ENCODE measurements at places on chromosomes 2 and 18.

DNA sequence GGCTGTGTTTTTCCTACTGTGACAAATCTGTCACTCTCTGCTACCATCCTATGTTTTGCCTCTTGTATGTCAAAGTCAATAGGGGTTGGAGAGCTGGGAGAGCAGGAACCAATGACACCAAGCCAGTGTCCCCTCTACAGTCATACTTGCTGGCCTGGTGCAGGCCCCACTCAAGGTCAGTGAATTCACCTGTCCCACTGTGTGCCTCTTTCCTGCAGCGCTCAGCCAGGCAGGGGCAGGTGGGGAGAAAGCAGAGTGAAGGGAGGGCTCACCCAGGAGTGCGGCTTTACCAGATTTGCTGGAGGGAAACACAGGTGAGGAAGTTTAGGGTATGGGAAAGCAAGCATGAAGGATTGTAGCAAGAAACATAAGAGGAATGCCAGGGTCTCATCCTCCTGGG is 114.5 kb downstream of the GYPC start:
- DNase-seq: no peak

DNA sequence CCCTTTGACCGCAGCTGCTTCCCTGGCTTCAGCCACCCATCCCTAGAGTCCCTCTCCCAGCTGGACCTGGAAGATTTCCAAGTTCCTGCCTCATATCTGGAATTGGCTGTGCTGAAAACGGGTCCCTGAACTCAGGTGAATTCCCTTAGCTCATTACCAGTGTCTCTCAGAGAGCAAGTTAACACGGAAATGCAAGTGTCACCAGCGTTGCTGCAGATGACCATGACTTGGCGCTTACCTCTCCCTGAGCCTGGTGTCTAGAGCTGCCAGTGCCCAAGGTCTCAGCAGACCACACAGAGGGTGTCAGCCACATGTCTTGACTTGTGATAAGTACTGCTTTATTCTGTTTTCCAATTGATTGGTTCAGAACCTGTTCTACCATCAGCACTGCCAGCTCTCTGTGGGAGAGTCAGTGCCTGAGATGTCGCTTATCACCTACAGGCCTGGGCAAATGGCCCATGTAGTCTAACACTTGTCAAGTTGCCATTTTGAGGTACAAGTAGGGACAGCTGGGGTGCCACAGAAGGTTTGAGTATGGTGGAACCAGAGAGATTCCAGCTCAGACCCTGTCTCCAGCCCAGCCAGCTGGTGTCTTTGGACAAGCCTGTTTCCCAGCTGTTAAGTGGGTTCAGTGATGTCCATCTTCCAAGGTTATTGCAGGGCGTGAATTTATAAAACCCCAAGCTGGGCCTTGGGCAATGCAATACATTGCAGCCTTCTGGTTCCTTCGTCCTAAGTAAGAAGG is 48.7 kb downstream of the LYPD1 start:
- DNase-seq: no peak

GRCh38 chr2:224658780-224659405 is 57.3 kb downstream of the CCDC195 start:
- no peak for DNase-seq

- DNase-seq: no peak
Measured at GRCh38 chr2:203636588-203637470, 69.6 kb upstream of the CD28 start.

DNA sequence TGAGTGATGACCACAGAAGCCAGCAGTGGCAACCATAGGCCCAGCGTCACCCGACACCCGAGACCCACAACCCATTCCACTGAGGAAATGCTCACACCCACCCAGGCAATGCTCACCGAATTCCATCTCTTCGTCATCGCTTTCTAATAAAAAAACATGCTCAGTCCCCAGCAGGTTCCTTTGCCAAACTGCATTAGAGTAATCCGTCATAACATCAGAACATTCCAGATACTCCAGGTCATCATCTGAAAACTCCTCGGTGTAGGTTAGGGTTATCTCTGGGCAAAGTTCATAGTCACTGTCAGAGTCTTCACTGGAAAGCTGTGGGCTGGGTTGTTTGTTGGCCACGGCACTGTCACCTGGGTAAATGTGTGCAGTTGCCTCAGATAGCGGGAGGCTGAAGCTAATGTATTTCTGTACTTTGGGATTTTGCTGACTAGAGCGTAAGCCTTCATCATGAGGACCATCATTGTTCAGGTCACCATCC is 49.3 kb downstream of the ALPK2 start:
- DNase-seq: no peak
